Activated naive CD4-positive, alpha-beta T cell treated with anti-CD3 and anti-CD28 coated beads, Interleukin-2, amount 10 ng/mL, durations not matched to agents 7 days and 5 days (primary cell): ENCODE measurements at places on chromosomes 13 and 19.

GRCh38 chr19:4717191-4717965 lies 6.3 kb downstream of the DPP9 start:
- no peak for DNase-seq

GRCh38 chr13:44974056-44974793 lies 15.0 kb downstream of the NUFIP1 start:
- DNase-seq, result no peak

- no peak for DNase-seq
These were observed 441.6 kb downstream of the TDRD3 start for GRCh38 chr13:60838581-60838980.

DNA sequence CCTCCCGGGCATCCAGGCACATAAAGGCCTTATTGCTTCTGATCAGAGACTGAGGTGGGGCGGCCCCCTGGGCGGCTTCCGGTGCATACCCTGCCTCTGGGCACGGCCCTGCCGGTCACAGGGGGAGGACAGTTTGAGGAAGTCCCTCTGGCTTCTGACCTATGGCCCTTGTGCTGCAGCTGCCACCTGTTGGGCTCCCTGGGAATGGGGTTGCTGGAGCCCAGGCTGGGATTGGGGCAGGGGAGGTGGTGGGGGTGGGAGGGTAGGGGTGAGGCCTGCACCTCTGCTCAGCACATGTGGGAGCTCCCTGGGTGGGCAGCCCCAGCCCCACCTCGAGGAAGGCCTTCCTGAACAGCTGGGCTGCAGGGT lies 10.7 kb downstream of the ANO8 start:
- DNase-seq, result peak; percentile 39

DNA sequence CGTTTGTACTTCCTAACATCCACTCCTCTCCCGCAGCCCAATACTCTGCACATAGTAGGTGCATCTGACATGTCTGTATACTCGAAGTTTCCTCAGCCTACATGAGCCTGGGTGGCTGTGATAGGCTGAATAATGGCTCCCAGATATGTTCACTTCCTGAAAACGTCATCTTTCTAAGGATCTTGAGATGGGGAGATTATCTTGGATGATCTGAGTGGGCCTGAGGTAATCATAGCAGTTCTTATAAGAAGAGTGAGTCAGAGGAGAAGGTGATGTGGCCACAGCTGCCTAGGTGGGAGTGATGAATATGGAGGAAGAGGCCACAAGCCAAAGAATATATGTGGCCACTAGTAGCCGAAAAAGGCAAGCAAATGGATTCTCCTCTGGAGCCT lies 84.2 kb downstream of the AKAP11 start:
- no peak for DNase-seq

- DNase-seq, result no peak
These were observed 5.8 kb downstream of the MARK4 start for GRCh38 chr19:45256836-45257235.

GRCh38 chr13:40519637-40520036 lies 146.8 kb downstream of the FOXO1 start:
- DNase-seq, result no peak

- no peak for DNase-seq
These were observed 172.7 kb downstream of the KLF5 start for GRCh38 chr13:73231471-73231870.

- DNase-seq, result no peak
These were observed 46.2 kb downstream of the CDK8 start for GRCh38 chr13:26300140-26300539.

DNA sequence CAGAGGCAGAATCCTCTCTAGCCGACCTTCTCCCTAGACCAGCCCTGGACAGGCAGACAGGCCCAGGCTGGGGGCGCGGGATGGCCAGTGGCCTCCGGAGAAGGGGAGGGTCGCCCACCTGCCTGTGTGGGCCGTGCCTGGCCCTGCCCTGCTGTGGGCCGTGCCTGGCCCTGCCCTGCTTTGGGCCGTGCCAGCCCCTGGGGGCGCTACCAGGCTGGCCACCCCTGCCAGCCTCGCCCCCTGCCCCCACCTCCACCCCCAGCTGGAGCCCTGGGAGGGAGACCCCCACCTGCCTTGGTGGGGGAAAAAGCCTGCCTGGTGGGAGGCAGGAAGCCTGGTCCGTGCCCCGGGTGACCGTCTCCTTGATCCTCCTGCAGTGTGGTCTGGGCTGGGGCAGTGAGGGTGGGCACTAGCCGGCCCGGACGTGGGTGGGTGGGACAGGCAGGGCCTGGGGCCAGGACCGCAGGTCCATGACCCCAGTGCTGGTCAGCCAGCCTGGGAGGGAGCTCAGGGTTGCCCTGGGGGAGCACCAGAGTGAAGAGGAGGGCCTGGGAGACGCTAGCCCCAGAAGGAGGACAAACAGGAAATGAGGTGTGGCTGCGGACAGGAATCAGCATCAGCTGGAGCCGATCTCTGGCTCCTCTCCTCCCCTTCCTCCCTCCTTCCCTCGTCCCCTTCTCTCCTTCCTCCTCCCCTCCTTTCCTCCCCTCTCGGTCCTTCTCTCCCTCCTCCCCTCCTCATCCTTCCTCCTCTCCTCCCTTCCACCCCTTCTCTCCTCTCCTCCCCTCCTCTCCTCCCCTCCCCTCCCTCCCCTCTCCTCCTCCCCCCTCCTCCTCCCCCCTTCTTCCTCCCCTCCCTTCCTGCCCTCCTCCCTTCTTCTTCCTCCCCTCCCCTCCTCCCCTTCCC lies 5.1 kb upstream of the MKNK2 start:
- peak; percentile 61 for DNase-seq

GRCh38 chr13:68056816-68057710 lies 826.9 kb upstream of the PCDH9 start:
- DNase-seq, result no peak

DNA sequence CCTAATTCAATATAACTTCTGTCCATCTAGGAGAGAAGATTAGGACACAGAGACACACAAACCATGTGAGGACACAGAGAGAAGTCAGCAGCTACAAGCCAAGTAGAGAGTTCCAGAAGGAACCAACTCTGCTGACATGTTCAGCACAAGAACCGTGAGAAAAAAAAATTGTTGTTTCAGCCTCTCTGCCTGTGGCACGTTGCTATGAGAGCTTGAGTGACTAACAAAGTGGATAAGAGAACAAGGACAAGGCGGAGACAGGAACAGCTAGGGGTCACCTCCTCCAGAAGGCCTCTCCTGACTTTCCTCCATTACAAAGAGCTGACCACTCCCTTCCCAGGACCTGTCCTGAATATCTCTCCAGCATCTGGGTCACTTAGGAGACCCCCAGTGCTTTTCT lies 5.6 kb upstream of the SIGLEC12 start:
- DNase-seq, result no peak

DNA sequence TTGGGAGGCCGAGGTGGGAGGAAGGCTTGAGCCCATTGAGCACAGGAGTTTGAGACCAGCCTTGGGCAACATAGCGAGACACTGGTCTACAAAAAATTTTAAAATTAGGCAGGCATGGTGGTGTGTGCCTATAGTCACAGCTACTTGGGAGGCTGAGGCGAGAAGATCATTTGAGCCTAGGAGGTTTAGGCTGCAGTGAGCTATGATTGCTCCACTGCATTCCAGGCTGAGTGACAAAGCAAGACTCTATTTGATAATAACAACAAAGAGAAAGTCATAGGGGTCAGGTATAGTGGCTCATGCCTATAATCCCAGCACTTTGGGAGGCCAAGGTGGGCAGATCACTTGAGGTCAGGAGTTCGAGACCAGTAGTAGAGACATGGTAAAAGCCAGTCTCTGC lies 4.6 kb upstream of the SLC44A2 start:
- DNase-seq, result no peak

DNA sequence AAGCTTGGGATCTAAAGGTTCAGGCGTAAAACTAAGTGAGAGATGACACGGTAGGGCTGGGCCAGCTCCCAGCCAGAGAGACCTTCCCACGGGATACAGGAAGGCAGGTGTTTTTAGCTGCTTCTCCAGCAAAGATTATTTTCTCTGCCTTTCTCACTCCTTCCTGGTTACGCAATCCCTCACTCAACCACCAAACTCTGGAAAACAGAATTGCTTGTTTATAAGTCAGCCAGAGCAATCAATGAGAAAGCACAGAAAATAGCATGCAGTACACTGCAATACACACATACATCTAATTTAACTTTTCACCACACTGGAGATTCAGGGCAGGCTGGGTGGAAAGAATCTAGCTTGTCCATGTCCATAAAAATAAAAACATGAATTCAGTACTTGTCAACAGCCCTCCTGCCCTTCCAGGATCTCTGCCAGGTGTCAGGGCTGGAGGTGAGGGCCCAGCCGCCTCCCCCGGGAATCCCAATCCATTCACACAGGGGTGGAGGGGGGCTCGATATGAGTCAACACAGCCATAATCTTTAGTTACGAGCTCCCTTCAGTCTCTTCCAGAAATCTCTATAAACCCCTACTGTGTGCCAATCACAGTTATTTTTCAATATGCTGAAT lies 12.2 kb downstream of the RHPN2 start:
- DNase-seq, result no peak

- DNase-seq, result no peak
These were observed 729.0 kb downstream of the PCDH9 start for GRCh38 chr13:66501181-66501580.
